Colonic mucosa (tissue), 4 donors: ENCODE measurements at places on chromosomes 11 and 22.
A peak's percentile ranks its signal among the peaks of the same experiment; 100 is the strongest.

GRCh38 chr22:25840167-25840566 is 98.2 kb downstream of the MYO18B start:
- DNase-seq, result no peak

DNA sequence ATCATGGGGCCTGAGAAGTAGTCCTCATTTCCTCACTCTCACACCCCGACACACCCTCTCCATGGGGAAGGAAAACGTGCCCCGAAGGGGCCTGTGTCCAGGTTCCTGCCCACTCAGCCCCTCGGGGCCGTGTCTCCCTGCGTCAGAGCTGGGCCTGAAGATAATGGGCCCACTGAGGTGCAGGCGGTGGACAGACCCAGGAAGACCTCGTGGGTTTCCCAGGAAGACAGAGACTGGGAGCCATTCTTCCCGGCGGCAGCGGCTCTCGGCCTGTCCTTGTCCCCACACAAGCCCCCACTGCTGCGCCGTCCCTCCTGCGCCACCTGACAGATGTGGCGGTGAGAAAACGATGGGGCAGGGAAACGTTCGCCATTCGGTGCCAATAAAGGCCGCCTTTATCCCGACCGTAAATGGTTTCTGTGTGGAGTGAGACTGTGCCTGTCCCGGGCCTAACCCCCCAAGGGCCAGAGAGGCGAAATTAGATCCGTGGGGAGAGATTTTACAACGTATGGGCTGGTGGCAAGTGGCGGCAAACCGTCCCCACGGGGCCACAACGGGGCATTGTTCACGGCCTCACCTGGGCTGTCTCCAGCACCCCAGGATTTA is 89.0 kb downstream of the CDKN1C start:
- no peak for DNase-seq

DNA sequence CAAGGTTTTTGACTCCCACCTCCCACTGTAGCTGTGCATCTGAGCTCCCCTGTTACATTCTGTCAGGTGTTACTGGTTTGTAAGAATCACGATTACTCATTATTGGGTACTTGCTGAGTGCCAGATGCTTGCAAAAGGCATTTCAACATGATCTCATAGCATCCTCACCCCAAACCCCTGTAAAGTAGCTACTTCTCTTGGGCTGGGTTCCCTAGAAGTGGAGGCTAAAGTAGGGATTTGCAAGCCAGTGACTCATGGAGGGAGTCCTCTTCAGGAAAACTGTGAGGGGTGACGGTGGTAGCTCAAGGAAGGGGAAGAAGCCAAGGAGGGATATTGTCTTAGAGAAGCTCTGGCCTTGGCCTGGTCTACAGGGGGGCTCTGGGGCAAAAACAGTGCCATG is 78.6 kb downstream of the TIMP3 start:
- DNase-seq, result no peak

GRCh38 chr22:17569971-17570511 is 6.7 kb downstream of the SLC25A18 start:
- DNase-seq, result no peak

GRCh38 chr11:116901211-116901610 is 63.8 kb upstream of the APOA1 start:
- DNase-seq, result no peak

DNA sequence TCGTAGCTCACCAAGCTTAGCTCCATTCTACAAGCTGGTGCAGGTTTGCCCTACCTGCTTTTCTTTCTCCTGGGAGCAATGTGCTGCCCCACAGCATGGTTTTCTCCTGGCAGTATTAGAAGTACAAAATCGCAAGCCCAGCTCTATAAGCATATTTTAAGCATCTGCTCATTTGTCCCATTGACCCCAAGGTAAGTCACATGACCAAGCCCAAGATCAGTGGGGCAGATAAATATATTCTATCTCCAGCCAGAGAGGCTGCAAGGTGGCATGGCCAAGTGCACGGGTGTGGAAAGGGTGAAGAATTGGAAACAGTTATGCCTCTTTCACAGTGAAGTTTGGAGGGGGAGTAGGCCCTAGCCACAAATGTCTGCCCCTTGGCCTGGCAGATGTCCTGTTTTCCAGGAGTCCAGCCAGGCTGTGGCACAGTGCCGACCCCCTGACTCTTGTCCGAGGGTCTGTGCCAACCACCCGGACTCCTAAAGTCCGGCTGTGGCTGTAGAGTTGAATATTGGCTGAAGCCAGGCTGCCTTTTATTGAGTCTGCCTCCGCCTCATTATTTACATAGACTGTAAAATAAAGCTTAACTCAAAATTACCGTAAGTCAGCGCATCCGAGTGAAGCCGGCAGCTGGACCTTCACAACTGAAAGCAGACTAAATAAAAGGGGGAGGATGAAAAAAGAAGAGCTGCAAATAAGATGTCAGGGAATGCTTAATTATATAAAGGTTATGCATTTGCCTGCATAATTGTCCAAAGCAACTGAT is 165.7 kb downstream of the COMMD9 start:
- no peak for DNase-seq

GRCh38 chr22:17775781-17776465 is 1.7 kb upstream of the BID start:
- no peak for DNase-seq

- no peak for DNase-seq
Measured at GRCh38 chr11:70883973-70884623, 368.3 kb downstream of the SHANK2 start.

GRCh38 chr22:44648821-44649565 is 53.0 kb upstream of the PRR5 start:
- peak; percentile 48 for DNase-seq

- peak; percentile 21 for DNase-seq
Measured at GRCh38 chr22:32411402-32411801, 645 bp downstream of the RTCB start.

DNA sequence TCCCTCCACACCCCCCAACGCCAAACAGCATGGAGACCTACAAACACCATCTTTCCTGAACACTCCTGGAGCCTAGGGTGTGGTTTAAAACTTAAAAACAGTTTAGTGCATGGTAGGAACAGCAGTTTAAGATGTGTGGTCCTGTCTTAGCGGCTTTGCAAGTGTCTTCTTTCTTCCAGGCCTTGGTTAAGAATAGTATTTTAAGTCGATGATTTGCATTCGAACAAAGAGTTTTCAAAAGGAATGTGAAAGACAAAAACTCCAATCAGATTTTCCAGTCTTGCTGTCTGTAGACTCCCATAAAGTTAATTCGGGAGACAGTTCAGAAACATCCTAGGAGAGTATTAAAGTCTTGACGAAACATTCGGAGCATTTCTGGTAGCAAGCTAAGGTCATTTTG is 3.7 kb downstream of the FGF4 start:
- DNase-seq, result no peak

- no peak for DNase-seq
Measured at GRCh38 chr11:16999116-16999515, 15.1 kb downstream of the PLEKHA7 start.

GRCh38 chr11:11022125-11022730 is 164.4 kb upstream of the ZBED5 start:
- peak; percentile 26 for DNase-seq

DNA sequence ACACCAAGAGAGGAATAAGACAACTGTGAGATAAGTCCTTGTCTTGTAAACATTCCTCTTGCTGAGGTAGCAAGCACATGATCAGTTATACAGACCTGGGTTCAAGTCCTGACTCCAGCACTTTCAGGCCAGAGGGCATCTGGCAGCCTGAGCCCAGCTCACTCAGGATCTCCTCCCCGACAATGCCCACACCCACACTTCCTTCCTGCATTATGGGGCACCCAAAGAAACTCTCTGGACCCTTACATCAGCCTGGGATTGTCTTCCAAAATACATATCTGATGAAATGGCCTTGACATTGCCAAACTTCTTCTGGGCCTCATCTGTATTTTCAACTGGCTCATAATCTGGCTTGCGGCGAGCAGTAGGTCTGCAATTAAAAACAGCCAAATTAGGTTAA is 48.6 kb downstream of the ARFGAP3 start:
- DNase-seq, result no peak

GRCh38 chr11:125955856-125956255 is 10.0 kb downstream of the VSIG10L2 start:
- no peak for DNase-seq

DNA sequence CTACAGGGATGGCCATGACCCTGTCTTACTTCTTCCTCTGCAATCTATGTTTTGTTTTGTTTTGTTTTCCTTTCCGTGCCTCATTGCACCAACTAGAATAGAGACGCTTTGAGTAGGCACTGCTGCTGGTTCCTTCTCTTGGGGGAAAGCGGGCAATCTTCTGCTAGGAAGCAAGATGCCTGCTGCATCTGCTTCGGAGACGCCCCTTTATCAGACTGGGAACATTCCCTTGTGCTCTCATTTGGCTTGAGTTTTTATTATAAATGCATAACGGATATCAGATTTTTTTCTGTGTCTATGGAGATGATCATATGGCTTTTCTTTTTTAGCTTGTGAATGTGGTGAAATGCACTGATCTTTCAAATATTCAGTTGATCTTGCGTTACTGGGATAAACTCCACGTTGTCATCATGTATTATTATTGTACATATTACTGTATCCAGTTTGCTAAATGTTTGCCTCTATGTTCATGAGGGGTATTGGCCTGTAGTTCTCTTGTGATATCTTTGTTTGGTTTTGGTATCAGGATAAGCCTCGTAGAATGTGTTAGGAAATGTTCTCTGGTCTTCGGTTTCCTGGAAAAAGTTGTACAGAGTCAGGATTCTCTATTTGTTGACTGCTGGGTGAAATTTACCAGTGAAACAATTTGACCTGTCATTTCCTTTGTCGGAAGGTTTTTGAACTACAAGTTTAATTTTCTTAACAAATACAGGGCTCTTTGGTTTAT is 23.4 kb upstream of the KRTAP5-6 start:
- DNase-seq, result no peak

DNA sequence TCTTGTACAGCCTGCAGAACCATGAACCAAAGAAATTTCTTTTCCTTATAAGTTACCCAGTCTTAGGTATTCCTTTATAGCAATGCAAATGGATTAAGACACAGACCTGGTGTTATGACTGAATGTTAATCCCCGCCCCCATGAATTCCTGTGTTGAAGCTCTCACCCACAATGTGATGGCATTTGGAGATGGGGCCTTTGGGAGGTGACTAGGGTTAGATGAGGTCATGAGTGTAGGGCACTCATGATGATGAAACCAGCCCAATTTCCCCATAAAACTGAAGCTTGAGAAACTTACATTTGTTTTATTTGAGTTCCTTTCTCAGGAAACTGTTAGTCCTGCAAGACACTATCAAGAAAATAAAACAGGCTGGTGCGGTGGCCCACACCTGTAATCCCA is 115.8 kb upstream of the THY1 start:
- no peak for DNase-seq

DNA sequence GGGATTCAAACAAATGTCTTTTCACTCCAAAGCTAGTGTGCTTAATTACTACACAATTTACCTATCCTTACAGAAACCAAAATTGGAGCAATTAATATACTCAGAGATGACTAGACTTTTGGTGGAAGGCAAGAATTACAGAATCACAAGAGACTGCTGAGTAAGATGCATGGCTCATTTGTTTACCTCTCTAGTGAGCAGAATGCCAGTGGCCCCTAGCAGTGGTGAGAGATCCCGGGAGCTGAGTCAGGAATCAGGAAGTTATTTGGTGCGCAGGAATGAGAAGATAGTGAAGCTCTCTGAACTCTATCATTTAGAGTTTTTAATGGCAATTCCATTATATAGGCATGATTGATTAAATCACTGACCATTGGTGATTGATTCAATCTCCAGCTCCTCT is 188.9 kb upstream of the SESN3 start:
- no peak for DNase-seq

DNA sequence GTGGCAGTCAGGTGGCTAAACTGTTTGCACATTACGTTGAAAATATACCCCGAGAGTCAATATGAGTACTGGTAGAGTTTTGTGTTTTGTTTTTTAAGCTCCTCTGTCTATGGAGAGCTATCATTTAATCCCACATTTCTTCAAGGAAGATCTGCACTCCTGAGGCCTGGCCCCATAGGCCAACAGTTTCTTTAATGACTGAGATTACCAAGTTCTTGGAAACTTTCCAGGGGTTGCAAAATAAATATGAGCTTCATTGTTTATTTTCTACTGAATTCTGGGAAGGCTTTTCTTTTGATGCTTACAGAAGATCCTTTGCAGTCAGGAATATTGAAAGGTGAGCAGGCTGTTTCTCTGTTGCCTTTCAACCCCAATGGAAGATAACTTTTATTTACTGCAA is 452.0 kb downstream of the JRKL start:
- no peak for DNase-seq

DNA sequence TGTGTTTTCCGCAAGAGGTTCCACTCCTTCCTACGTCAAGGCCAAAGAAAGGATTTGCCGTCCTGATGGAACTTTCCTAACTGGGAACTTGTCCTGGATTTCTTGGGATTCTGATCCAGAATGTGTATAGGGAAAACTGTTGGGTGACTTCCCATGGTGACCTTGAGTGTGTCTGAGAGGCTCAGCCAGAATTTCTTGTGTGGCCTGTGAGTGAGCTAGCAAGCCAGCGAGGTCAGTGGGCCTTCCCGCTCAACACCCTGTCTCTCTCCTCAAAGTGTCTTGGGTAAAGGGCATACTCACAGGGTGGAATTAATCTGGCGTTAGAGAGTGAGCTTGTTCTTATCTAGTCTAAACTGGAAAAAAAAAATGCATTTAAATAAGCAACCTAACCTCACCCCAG is 20.4 kb downstream of the ZNRF3 start:
- no peak for DNase-seq

DNA sequence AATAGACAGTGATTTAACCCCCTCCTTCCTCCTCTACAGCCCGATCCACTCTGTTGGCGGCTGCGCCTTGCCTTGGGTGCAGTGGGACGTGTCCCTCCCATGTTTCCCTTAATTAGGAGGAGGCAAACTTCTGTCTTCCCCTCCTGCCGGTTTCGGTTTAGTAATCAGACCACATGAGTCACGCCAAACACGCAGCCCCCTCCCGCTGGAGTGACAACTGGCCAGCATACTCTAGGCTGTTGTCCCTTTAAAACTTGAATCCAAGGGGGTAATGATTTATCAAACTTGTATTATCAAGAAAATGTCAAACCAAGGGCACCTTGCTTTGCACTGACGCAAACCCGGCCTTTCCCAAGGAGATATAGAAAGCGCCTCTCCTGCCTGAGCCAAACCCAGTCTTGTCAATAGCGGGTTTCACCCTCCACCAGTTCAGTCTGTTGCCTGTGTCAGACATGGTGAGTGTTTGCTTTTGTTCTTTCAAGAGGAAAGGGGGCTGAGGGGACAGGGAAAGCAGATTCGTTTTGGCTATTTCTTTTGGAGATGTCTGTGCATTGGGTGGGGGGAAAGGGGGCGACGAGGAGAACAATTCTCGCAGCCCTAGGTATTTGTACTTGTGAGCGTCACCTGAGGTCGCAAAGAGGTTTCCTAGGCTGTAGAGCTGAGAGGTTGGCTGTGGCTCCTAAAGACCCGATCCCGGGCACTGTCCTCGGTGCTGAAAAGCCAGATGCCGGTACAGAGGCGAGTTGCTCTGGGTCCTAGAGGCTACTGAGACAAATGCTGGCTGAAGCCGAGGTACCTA is at the start of gene SLC6A5:
Gene SLC6A5, plus strand, starts transcription at position 388 of the 799 bp plus-strand sequence. Its CDS starts 65 bp downstream, at position 453.
- no peak for DNase-seq

- DNase-seq, result no peak
Measured at GRCh38 chr11:125489166-125489565, 6.9 kb downstream of the FEZ1 start.

DNA sequence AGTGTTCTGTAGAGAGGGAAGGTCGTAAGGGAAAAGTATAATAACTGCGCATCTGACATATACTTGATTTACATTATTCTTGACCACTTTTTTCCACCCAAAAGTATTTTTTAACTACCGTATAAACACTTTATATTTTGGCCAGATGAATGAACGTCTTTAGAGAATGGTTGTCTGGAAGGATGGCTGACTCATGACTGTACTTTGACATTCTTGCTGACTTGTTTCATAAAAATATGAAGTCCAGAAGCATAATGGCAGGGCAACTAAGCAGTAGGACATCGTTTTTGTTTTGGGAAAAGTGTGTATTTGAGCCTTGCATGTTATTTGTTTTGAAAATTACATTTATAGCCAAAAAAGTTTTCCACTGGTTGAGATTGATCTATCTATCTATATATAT is 110.0 kb downstream of the OSBP2 start:
- DNase-seq, result no peak
